Kidney (tissue), 22 donors: ENCODE measurements at places on chromosomes 16 and 17. TPM values are rescaled to one million over a fixed set of nuclear protein-coding genes. Genes with fewer than 3 reads are reported as not detected.

GRCh38 chr17:67491009-67491680 lies 114.1 kb downstream of the PITPNC1 start:
- H3K4me3 ChIP-seq, result peak overlapping the region; percentile 42
- peak; percentile 59 for DNase-seq
- H3K27ac ChIP-seq, result peak overlapping the region; percentile 63
- H3K4me1 ChIP-seq, result peaks cover 3% of the 10 kb centered on the region
- H3K36me3 ChIP-seq, result no peaks in the 10 kb centered on the region

GRCh38 chr17:78081551-78081950 lies 47.0 kb downstream of the TMC6 start:
- no peaks in the 10 kb centered on the region for H3K4me1 ChIP-seq
- H3K27me3 ChIP-seq, result no peaks in the 10 kb centered on the region
- peaks cover 23% of the 10 kb centered on the region for H3K36me3 ChIP-seq
- DNase-seq, result no peak

LDHD gene
- total RNA-seq, result 14.7 TPM

DNA sequence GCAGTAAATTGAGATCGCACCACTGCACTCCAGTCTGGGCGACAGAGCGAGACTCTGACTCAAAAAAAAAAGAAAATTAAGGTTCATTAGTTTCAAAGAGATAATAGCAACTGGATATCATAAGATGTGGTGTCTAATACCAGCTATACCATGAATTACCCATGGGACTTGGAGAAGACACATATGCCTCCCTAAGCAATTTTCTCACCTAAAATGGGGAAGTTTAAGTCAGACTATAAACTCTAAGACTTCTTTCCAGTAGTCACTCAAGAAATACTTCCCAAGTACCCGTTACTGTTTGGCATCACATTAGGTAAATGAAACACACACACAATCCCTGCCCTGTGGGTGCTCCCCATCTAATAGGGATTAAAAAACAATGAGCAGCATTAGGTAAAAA lies 22.6 kb downstream of the SMURF2 start:
- no peak overlapping the region for H3K4me3 ChIP-seq
- no peaks in the 10 kb centered on the region for H3K27me3 ChIP-seq
- DNase-seq, result no peak
- no peaks in the 10 kb centered on the region for H3K4me1 ChIP-seq

NTN1 gene
- 1.8 TPM for total RNA-seq

- H3K4me3 ChIP-seq, result no peak overlapping the region
- H3K4me1 ChIP-seq, result no peaks in the 10 kb centered on the region
- no peak for DNase-seq
- H3K27me3 ChIP-seq, result no peaks in the 10 kb centered on the region
These were observed 35.0 kb upstream of the HSBP1 start for GRCh38 chr16:83772806-83773205.

ST6GALNAC1 gene
- 0.31 TPM for total RNA-seq

RASL10B gene
- 2.4 TPM for total RNA-seq

PMP22 gene
- total RNA-seq, result 73.6 TPM

PPP1R1B gene
- total RNA-seq, result 31.1 TPM

- no peak overlapping the region for H3K4me3 ChIP-seq
- no peaks in the 10 kb centered on the region for H3K36me3 ChIP-seq
- no peaks in the 10 kb centered on the region for H3K27me3 ChIP-seq
- DNase-seq, result no peak
- no peaks in the 10 kb centered on the region for H3K4me1 ChIP-seq
These were observed 30.3 kb downstream of the PRAC1 start for GRCh38 chr17:48692049-48692448.
